ENCODE measurements at places on chromosomes 7 and 10. TPM values are rescaled to one million over a fixed set of nuclear protein-coding genes. Genes with fewer than 3 reads are reported as not detected.

Gene ZKSCAN1
- total RNA-seq: 42.5 TPM

Gene SORBS1
- total RNA-seq: 1,110 TPM

Gene H2BK1
- total RNA-seq: not detected

Gene AZGP1
- not detected for total RNA-seq

Gene ZNF239
- 2.8 TPM for total RNA-seq

Gene IFIT1B
- total RNA-seq: not detected

Gene POLR2J2
- 14.3 TPM for total RNA-seq

Gene CALN1
- total RNA-seq: not detected

Gene TAF6
- total RNA-seq: 72.8 TPM

Gene PDZD7
- total RNA-seq: 1.1 TPM

Gene OR6B1
- not detected for total RNA-seq

Gene NPY
- not detected for total RNA-seq

Gene NEBL
- total RNA-seq: 4.7 TPM

Gene MYH16
- total RNA-seq: not detected

GRCh38 chr10:86586516-86586915, 64.9 kb upstream of the WAPL start:
- DNase-seq: no peak

GRCh38 chr10:29709484-29710002, 74.8 kb upstream of the SVIL start:
- no peak for DNase-seq

DNA sequence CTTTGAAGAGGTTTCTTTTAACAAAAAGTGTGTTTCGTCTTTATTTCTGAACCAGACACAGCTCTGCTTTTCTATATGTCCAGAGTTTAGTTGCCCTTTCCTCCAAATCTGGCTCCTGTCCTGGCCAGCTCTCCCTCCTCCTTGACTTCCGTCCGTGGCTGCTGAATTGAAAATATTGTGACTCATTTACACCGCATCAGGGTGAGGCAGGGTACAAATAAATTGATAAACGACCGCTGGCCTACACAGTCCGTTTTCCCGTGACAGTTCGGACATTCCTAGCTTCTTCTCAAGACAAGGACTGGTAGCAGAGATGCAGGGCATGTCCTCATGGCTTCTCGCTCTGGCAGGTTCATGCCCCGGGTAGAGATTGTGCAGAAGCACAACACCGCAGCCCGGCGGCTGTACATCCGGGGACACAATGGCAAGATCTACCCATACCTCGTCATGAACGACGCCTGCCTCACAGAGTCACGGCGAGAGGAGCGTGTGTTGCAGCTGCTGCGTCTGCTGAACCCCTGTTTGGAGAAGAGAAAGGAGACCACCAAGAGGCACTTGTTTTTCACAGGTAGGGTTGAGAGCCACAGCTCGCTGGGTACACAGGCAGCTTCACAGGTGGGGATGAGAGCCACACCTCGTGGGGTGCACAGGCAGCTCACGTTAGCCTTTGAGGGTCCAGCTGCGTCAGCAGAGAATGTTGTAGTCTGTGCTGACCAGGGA, 126.6 kb downstream of the TRRAP start:
- DNase-seq: no peak

GRCh38 chr7:155383756-155384491, 74.0 kb upstream of the EN2 start:
- no peak for DNase-seq

DNA sequence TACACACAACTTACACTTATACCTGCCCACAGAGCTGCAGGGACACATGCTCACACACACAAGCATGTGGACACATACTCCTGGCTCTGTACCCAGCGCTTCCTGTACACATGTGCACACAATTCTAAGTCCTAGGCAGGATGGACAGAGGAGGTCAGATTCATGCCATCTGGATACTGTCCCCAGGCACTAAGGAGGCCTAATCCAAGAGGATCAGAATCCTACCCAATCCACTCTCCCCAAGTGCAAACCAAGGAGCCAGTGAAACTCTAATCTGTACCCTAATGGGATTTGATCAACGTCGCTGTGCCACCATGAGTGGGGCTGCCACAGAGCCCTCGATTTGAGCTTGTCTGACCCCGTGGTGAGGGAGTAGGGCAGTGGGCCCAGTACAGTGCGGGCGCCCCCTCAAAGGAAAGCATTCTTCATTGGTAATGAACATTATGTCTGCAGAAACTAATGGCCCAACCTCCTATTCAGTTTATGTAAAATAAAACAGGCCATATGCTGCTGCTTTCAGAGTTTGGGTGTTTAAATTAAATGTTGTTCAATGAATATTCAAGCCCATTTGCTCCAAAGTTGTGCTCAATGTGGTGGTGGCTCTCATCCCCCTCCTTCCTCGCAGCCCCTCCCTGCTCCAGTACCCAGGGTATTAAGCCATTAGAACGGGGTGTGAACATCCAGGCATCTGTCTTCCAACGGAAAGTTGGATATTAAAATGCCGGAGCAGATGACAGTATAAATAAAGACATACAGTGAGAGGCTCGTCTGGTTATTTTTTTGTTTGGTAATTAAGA, 26.4 kb downstream of the RPS24 start:
- no peak for DNase-seq

DNA sequence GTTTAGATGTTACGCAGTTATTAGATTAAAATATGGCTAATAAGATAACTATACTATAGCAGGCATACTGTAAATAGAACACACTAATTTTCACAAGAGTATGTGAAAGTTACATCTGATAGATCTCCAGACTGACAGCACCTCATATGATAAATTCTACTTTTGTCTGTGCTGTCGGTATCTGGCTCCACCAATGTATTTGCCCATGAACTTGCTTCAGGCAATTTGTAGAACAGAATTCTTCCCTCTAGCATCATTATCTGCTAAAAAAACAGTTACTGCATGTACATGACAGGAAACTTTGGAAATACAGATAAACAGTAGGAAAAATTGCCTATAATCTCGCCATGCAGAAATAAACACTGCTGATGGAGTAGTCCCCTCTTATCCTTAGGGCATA, 137.7 kb downstream of the WNT2 start:
- no peak for DNase-seq

- no peak for DNase-seq
Measured at GRCh38 chr10:110883924-110884323, 12.2 kb downstream of the PDCD4 start.

DNA sequence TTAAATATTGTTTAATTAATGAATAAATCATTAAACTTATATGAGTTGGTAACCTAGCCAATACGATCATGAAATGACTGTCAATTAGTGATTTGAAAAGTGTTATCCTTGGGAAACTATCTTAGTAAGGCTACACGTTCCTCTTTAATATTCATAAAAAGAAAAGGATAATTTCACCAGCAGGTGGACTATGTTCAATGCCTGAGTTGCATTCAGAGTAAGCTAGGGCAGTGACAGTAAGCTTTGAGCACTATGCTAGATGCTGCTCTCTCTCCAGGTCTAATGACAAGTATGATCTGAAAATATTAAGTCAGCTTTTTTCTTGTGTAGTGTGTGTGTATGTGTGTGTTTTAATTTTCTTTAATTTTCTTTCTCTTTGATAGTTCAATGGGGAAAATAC, 486.3 kb upstream of the PCDH15 start:
- no peak for DNase-seq

DNA sequence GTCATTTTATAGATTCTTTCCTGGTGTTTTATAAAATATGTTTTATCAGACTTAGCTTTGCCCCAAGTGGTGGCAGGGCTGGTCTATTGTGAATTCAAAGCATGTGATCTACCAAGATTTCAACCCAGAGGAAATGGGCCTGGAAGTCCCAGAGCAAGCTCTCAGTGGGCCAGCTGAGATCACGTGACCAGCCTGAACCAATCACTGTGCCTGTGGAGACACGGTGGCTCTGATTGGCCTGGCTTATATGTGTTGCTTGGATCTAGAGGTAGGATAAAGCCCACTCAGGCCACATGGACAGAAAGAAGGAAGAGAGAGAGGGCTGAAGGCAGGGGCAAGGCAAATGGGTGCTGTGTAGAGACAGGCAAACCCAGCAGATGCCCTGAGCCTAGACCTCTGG, 65.5 kb upstream of the GATA3 start:
- DNase-seq: no peak

DNA sequence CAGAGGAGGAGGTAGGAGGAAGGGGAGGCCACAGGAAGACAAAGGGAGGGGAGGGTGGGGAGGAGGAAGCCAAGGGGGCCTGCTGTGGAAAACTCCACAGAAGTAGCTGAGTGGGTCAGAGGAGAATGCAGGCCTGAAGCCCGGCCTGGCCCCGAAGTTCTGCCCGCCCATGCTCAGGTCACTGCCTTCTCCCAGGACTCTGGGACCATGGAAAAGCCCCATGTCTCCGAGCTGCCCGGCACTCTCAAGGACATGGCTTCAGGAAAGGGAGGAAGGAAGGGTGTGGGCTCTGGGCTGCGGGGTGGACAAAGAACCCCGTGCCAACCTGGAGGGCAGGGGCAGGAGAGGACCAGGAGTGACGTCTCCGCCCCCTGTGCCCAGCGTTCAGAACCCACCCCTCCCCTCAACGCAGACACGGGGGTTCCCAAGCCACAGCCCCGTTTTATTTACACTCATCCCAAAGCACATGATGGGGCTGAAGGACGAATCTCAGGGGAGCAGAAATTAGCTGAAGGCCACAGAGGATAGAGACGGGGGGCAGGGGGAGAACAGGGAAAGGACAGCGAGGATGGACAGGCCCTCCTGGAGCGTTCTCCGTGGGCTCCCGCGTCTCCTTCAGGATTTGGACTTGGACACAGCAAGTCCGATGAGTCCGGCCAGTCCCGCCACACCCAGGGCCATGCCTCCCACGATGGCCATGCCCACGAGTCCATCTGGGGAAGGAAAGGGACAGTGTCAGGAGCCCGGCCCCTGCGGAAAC, 1.8 kb upstream of the CLDN15 start:
- no peak for DNase-seq

DNA sequence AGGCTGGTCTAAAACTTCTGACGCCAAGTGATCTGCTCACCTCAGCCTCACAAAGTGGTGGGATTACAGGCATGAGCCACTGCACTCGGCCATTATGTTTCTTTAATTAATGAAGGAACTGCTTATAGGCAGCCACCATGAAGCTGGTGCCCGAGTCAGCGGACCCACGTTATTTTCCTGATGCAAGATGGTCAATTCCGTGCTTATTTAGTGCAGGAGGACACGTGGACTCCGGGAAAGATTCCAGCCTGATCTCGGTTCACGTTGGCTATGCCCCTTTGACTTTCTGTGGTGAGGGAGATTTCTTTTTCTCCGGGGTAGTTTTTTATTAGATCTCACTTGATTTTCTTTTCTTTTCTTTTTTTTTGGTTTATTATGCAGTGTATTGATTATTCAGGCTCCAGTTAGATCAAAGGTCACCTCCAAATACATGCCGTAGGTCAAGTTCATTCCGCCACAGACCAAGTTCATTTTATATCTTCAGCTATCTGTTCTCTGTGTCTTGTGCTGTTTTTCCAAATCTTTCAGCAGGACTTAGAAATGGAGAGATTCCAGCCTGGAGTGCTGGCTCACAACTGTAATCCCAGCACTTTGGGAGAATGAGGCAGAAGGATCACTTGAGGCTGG, 8.3 kb downstream of the CAMK1D start:
- DNase-seq: no peak

DNA sequence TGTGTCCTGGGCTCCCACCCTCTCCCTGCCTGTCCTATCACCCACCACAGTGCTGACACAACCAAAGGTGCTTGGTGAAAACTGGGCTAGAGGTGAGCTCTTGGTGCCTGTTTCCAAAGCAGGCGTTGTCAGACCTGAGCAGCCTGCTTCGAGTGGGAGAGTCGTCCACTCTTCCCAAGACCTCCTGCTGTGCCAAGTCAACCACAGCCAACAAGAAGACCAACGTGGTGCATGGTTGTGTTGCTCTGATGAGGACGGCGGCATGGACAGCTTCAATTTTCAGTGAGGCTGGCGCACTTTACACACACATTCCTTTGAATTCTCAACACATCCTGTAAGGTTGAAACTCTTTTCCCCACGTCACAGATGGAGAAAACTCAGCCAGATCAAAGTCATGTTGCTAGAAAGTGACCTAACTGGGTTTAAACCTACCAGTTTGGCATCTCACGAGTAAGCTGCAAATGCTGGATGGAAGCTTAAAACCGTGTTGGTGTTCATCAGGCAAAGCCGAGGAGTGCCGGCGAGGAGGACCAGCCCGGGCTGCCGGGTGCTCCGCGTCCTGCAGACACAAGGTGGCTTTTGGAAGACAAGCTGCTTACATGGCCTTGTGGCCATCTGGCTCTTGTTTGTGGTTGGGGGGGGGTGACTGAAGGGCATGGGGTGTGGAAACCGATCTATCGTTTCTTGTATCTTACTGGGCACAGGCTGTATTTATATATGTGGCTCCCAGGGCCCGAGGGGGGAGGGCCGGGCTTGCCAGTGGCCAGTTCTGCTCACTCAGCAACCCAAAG, 39.3 kb downstream of the INSIG1 start:
- no peak for DNase-seq

GRCh38 chr7:35251606-35252310, 2.1 kb downstream of the TBX20 start:
- DNase-seq: no peak

- no peak for DNase-seq
Measured at GRCh38 chr7:20249376-20249775, 32.2 kb upstream of the MACC1 start.

- no peak for DNase-seq
Measured at GRCh38 chr7:136359333-136359903, 382.3 kb upstream of the MTPN start.

GRCh38 chr10:122293961-122294380, 22.9 kb downstream of the BTBD16 start:
- no peak for DNase-seq

DNA sequence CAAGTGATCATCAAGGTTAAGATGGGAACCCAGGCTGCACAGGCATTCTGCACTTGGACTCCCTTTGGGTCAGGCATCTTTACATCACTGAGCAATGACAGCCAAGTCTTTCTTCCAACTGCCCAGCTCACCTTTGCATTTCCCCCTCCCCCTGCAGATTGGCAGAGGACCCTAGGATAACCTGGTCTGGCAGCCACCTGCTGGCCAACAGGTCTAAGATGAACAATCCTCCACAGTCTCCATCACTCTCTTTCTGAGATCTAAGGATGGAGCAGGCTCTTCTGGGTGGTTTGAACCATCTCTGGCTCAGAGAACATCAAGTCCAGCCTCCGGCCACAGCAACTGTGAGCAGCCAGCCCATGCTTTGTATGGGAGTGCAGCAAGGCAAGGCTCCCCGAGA, 75.8 kb downstream of the RAB11FIP2 start:
- no peak for DNase-seq

GRCh38 chr10:125264757-125265578, 104.6 kb upstream of the CTBP2 start:
- no peak for DNase-seq

DNA sequence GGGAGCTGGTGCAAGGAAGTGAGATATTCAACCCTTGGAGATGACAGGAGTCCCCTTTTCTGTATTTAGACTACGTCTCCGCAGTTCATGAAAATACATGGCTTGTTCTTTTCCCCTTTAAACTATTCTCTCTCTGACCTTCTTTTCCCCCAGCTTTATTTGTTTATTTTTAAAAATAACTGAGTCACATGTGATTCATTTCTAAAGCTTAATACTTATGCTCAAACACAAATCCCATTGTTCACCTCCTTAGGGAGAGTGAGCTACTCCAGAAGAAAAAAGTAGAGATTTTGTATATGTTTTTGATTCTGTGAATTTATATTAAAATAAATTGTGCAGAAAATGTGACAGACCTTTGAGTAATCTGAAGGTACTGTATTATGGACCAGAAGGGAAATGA, 35.9 kb upstream of the FZD1 start:
- no peak for DNase-seq

All from thoracic aorta (tissue), 2 donors.